ENCODE measurements at places on chromosomes 6 and 20. TPM values are rescaled to one million over a fixed set of nuclear protein-coding genes. Genes with fewer than 3 reads are reported as not detected.

The ESR1 gene
- under 0.01 TPM for total RNA-seq

The VSX1 gene
- total RNA-seq: not detected

The LST1 gene
- total RNA-seq: 1.0 TPM

The KIF6 gene
- not detected for total RNA-seq

The TBXT gene
- not detected for total RNA-seq

The SRSF12 gene
- total RNA-seq: under 0.01 TPM

The PTCHD4 gene
- 8.4 TPM for total RNA-seq

The FRK gene
- under 0.01 TPM for total RNA-seq

The CFB gene
- total RNA-seq: 4.7 TPM

All from endothelial cell of coronary artery (primary cell).